ENCODE measurements at places on chromosomes 13 and 19. TPM values are rescaled to one million over a fixed set of nuclear protein-coding genes. Genes with fewer than 3 reads are reported as not detected.

Gene TTYH1
- not detected for total RNA-seq

Gene APOC4
- not detected for total RNA-seq

Gene ZNF154
- total RNA-seq, result 3.1 TPM

Gene CGB8
- total RNA-seq, result not detected

Gene ZNF729
- under 0.01 TPM for total RNA-seq

Gene DCT
- not detected for total RNA-seq

Gene C19orf73
- total RNA-seq, result 0.85 TPM

Gene ZGLP1
- 1.1 TPM for total RNA-seq

Gene CYP4F8
- total RNA-seq, result not detected

Gene ARRDC5
- under 0.01 TPM for total RNA-seq

Gene TMTC4
- total RNA-seq, result 26.8 TPM

Gene COL4A2
- 914 TPM for total RNA-seq

Gene ICAM5
- 0.96 TPM for total RNA-seq

Gene ZNF837
- total RNA-seq, result 1.2 TPM

Gene ZNF626
- total RNA-seq, result 24.5 TPM

Gene PLK5
- total RNA-seq, result not detected

Gene MYO1F
- 0.19 TPM for total RNA-seq

Gene HIPK4
- 0.28 TPM for total RNA-seq

Gene ADGRE3
- total RNA-seq, result not detected

Gene MEIS3
- total RNA-seq, result 24.3 TPM

Gene RXFP2
- total RNA-seq, result not detected

Measured in regular cardiac myocyte (primary cell).